ENCODE measurements at places on chromosomes 7 and 10. TPM values are rescaled to one million over a fixed set of nuclear protein-coding genes. Genes with fewer than 3 reads are reported as not detected.

The MNX1 gene
- not detected for total RNA-seq

The SPDYE9 gene
- not detected for total RNA-seq

The AQP1 gene
- 157 TPM for total RNA-seq

The DEPP1 gene
- total RNA-seq = 566 TPM

The ADAM8 gene
- 3.3 TPM for total RNA-seq

The HOXA6 gene
- total RNA-seq = 5.3 TPM

The CFTR gene
- total RNA-seq = 2.6 TPM

All from subcutaneous adipose tissue (tissue), 4 donors.